ENCODE measurements at places on chromosomes 7 and 10. TPM values are rescaled to one million over a fixed set of nuclear protein-coding genes. Genes with fewer than 3 reads are reported as not detected.

PPIA gene
- total RNA-seq: 3,400 TPM

PNLIPRP2 gene
- total RNA-seq: not detected

LRRC18 gene
- not detected for total RNA-seq

TECTB gene
- total RNA-seq: not detected

DNA sequence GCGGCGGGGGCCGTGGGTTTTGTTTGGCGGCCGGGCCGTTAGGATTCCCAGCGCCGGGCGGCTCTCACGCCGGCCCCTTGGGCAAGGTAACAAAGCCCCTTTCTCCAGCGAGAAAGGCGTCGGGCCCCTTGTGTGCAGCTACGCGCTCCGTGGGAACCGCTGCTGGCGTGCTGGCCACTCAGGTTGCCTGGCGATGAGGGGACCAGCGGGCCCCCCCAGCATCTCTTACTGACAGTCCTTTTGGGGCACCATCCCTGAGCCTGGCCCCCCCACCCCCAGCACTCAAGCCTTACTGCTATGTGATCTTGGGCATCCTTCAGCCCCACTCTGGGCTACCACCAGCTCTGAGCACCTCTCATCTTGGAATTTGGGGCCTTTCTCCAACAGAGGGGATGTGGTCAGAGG lies 1.8 kb downstream of the LFNG start:
- peaks cover 96% of the 10 kb centered on the region for H3K27me3 ChIP-seq
- no peaks in the 10 kb centered on the region for H3K36me3 ChIP-seq
- peak overlapping the region; percentile 88 for H3K27ac ChIP-seq
- no peak for DNase-seq
- peaks cover 62% of the 10 kb centered on the region for H3K4me1 ChIP-seq

- no peaks in the 10 kb centered on the region for H3K36me3 ChIP-seq
- H3K4me3 ChIP-seq: no peak overlapping the region
- DNase-seq: no peak
- H3K27me3 ChIP-seq: no peaks in the 10 kb centered on the region
These were observed 113.0 kb upstream of the PCDH15 start for GRCh38 chr10:54914049-54914448.

DNA sequence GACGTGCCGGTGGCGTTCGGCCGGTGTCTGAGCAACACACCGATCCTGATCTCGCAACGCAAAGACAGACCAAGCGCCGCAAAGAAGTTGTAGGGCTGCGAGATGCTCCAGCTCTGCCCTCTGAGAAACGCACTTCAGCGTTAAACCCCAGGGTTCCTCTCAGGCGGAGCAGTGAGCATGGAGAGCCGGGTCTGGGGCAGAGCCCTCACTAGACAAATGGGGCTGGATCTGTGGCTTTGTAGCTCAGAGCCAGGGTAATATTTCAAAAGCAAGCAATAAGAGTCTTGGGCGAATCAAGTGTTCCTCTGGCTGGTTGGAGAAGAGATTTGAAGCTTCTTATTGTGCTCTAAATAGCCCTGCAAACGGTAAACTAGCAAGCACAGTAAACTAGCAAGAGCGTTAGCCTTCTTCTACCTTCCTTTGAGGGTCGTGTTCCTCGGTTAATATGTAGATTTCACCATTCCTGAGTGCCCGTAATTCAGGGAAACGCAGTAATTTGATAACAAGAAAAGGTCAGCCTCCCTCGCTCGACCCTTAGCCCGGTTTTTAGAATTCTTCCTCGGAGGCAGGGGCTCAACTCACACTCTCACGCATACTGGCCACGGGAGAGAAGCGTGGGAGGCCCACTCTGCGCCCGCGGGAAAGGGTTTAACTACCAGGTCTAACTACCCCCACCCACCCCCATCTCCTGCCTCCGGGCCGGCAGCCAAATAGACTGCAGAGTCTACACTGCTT lies 6.7 kb downstream of the SKAP2 start:
- peak overlapping the region; percentile 99 for H3K27ac ChIP-seq
- H3K36me3 ChIP-seq: no peaks in the 10 kb centered on the region
- DNase-seq: no peak
- no peaks in the 10 kb centered on the region for H3K4me1 ChIP-seq
- H3K27me3 ChIP-seq: no peaks in the 10 kb centered on the region
- H3K4me3 ChIP-seq: peak overlapping the region; percentile 55

GRCh38 chr10:133537546-133538545 lies 10.7 kb downstream of the CYP2E1 start:
- H3K36me3 ChIP-seq: no peaks in the 10 kb centered on the region
- DNase-seq: no peak
- no peak overlapping the region for H3K4me3 ChIP-seq
- no peaks in the 10 kb centered on the region for H3K4me1 ChIP-seq
- no peak overlapping the region for H3K27ac ChIP-seq

- H3K27ac ChIP-seq: no peak overlapping the region
- H3K27me3 ChIP-seq: no peaks in the 10 kb centered on the region
- no peak overlapping the region for H3K4me3 ChIP-seq
- H3K4me1 ChIP-seq: peaks cover 9% of the 10 kb centered on the region
- H3K36me3 ChIP-seq: no peaks in the 10 kb centered on the region
- no peak for DNase-seq
These were observed 87.4 kb downstream of the CHN2 start for GRCh38 chr7:29281782-29282541.

DNA sequence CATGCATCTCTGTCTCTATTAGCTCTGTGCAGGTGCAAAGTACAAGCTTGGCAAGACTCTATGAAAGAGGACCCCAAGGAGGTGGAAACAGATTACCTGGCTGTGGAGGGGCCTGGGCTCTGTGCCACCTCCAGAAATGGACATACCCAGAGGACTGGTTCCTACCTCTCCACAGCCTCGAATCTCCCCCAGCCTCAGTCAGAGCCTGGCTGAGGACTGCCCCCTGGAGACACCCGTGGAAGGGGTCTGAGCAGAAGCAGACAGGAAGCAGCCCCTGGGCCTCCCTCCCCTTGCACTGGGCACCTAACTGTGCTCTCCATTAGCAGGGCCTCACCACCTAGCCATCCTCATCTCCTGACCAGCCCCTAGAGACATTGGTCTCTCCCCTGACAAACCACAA lies 92.0 kb downstream of the DLG5 start:
- no peak overlapping the region for H3K27ac ChIP-seq
- no peaks in the 10 kb centered on the region for H3K4me1 ChIP-seq
- DNase-seq: no peak
- no peak overlapping the region for H3K4me3 ChIP-seq
- H3K36me3 ChIP-seq: peaks cover 90% of the 10 kb centered on the region
- H3K27me3 ChIP-seq: no peaks in the 10 kb centered on the region

GRCh38 chr10:17386021-17386420 lies 68.4 kb downstream of the ST8SIA6 start:
- no peak overlapping the region for H3K27ac ChIP-seq
- no peaks in the 10 kb centered on the region for H3K27me3 ChIP-seq
- peaks cover 52% of the 10 kb centered on the region for H3K4me1 ChIP-seq
- H3K36me3 ChIP-seq: no peaks in the 10 kb centered on the region
- no peak for DNase-seq
- no peak overlapping the region for H3K4me3 ChIP-seq

- H3K4me3 ChIP-seq: no peak overlapping the region
- no peaks in the 10 kb centered on the region for H3K4me1 ChIP-seq
- no peaks in the 10 kb centered on the region for H3K27me3 ChIP-seq
- no peaks in the 10 kb centered on the region for H3K36me3 ChIP-seq
- no peak overlapping the region for H3K27ac ChIP-seq
- DNase-seq: no peak
These were observed 288.2 kb downstream of the POU6F2 start for GRCh38 chr7:39265641-39266591.

- H3K27ac ChIP-seq: no peak overlapping the region
- H3K36me3 ChIP-seq: no peaks in the 10 kb centered on the region
These were observed 878.9 kb downstream of the TYW1 start for GRCh38 chr7:67875558-67875957.

Data from esophagus squamous epithelium (tissue), 5 donors.